NCI-H460 (cell line): ENCODE measurements at places on chromosomes 1 and 21.
A peak's percentile ranks its signal among the peaks of the same experiment; 100 is the strongest.

DNA sequence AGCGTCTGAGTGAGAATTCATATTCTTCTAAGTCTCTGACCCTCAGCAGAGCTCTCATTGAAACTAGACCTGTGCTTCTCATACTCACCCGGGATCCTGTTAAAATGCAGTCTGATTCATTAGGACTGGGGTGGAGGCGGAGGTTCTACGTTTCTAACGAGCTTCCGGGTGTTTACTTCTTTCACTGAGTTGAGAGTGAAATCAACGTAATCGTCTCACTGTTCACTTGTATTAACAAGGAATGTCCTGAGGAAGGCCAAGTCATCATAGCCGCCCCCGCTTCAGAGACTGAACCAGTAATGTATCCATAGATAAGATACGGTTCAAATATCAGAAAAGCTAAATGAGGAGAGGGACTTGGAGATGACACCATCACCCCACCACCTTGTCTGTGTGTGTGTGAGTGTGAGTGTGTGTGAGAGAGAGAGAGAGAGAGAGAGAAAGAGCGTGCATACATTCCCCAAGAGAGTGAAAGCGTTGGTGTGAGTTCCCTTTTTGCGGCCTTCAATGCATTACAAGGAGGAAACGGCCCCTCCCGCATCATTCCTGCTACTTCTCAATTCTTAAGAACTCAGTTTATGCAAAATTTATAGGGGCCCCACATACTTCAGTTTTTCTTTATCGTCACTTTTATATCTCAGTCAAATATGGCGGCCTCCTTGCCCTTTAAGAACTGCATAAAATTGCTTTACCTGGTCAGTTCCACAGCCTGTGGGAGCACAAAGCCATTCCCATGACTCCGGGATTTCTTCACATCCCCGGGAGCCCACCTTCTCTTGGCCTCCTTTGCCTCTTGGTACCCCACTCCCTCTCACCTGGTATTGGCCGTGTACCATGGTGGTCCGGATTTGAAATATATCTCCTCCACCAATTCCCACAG, 19.8 kb downstream of the KMO start:
- DNase-seq = no peak

DNA sequence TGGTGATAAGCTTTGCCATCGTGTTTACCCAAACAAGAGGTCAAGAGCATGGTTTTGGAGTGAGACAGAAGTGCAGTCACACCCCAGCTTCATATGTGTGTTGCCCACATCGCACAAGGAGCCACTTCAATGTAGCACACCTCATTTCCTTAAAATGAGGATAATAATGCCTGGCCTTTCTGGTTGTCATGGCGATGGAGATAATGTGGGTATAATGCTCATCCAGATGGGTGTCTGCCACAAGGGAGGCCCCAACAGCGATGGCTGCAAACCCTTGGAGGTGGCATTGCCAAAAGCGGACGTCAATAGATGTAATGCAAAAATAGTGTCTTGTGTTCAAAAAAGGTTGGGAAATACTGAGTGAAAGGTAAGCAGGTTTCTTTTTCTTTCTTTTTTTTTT, 83.1 kb upstream of the AJAP1 start:
- DNase-seq = no peak

- DNase-seq = no peak
These were observed 87.2 kb upstream of the CNIH3 start for GRCh38 chr1:224528900-224529299.

GRCh38 chr1:63343922-63344321, 21.6 kb downstream of the FOXD3 start:
- no peak for DNase-seq

DNA sequence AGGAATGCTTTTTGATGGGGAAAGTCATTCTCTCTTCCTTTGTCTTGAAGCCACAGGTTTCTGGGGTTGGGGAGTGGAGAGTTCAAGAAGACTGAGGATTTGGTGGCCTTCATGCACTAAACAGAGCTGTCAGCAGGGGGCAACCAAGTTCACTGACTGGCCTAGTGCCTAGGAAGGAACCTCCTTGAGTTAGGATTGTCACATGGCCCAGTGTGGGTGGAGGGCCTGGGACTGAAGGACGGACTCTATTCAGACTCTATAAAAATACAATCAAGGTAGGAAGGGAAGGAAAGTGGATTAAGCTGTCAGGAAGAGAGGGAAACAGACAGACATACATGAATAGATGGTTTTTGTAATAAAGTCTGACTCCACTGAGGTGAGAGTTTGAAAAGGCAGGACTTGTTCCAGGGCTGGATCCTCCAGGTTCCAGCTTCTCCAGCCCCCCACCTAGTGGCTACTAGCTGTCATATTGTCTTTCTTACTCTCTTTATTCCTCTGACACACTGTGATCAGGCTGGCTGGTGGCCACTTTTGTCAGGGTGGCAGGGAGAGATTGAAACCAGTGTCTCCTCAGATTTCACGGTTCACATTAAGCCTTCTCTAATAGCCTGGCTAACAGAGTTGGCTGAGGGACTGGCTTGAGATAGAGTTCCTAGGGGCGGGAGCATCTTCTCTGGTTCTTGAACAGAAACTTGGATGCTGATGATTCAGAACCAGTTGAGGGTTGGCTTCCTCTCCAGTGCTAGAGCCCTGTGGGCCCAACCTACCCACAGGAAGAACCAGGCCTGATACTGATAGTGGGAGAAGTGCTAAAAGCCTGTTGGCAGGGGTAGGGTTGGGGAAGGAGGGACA, 4.1 kb upstream of the SH3BGRL3 start:
- peak; percentile 77 for DNase-seq

DNA sequence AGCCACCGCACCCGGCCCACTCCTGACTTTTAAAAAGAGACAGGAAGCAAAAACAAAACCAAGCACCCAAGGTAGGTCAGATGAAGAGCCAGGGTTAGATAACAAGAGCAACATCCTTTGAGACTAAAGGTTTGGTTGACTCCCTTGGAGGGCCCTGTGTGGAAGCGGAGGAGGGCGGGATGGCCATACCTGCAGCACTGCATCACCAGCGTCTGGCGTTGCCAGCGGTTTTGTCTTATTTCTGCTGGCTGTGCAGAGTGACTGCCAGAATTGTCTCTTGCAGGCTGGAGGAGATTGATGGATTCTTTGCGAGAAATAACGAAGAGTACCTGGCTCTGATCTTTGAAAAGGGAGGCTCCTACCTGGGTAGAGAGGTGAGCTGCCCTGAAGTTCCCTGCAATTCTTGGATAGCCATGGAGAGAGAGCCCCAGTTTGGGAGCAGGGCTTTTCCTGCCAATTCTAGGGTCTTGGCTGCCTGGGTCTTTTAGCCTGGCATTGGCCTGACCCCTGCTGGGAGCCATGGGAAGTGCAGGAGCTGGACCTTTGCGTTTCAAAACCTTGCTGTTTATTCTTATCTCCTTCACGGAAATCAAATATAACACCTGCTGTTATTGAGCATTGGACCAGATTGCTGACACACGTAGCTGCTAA, 24.0 kb downstream of the QSOX1 start:
- DNase-seq = peak; percentile 59

DNA sequence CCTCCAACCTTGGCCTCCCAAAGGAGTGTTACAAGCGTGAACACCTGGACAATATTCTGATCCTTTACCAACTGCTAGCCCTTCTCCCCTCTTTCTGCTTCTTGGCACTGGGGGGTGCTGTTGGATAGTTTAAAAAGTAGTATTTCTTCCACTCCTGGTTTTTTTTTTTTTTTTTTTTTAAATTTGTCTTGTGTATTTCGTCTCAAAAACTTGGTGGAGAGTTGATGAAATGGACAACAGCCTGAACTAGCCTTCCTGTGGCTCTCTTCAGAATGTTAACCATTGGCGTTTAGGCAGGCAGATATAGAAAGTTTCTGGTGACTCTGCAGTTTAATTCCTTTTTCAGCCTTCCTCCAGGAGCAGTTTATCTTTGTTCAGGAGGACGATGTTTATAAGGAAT, 69.7 kb upstream of the USP24 start:
- peak; percentile 47 for DNase-seq
